A549 (cell line): ENCODE measurements at places on chromosomes 13 and 19.
A peak's percentile ranks its signal among the peaks of the same experiment; 100 is the strongest.

- no peak for DNase-seq
Measured at GRCh38 chr19:4705413-4706131, 18.1 kb downstream of the DPP9 start.

DNA sequence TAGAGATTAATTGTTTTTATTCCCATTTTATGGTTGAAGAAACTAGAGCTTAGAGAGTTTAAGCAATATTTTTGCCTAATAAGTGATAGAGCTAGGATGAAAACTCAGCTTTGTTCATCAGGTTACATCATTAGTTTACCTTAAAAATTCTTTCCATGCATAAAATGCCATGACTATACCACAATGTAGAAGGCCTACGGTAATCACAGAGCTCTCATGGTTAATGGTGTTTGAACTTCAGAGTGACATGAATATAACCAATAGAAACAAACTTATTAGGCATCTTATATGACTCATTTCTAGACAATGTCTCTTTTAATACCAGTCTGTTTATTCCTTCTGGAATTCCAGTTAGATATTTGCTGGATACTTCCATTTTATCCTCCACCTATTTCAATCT lies 78.5 kb downstream of the FGF9 start:
- DNase-seq, result no peak

- DNase-seq, result peak; percentile 47
Measured at GRCh38 chr19:48975947-48976847, 11.1 kb downstream of the FTL start.

DNA sequence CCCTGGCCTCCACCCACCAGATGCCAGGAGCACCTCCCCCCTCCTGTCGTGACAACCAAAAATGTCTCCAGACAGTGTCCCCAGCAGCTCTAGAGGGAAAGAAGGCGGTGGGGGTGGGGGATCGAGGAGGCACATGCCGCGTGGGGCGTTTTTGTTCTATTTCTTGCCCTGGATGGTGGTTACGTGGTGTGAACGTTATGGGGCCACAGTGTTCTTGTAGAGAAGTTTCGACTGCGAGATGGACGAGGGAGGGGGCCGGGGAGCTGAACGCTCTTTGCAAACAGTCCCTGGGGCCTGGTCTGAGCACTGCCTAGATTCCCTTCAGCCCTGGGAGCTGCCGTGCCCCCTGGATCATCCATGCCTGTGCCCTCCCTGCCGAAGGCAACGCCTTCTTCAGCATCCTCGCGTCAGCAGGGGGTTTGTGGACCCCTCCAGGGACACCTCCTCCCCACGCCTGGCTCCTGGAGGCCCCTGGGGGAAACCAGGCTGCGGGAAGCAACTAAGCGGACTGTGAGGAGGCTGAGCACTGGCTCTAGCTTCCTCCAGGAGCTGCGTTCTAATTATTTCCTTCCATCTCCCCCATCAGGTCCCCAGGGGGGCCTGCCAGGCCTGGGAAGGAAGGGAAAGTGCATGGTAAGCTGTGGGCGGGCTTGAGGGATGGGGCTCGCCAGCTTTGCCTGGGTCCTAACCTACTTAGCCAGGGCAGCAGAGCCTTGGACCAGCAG lies 131.5 kb downstream of the IER2 start:
- DNase-seq, result no peak

DNA sequence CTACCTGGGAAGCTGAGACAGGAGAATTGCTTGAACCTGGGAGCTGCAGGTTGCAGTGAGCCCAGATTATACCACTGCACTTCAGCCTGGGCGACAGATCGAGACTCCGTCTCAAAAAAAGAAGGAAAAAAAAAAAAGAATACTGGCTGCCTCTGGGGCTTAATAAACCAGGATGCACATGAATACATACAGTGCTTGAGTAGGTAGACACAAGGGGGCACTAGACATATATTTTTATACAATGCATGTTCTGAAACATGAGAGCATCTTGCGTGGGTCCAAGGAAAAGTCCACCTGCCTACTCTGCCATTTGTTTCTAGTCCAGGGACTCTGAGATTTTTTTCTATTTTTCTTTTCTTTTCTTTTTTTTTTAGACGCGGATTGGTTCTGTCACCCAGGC lies 31.2 kb downstream of the KEAP1 start:
- peak; percentile 28 for DNase-seq

DNA sequence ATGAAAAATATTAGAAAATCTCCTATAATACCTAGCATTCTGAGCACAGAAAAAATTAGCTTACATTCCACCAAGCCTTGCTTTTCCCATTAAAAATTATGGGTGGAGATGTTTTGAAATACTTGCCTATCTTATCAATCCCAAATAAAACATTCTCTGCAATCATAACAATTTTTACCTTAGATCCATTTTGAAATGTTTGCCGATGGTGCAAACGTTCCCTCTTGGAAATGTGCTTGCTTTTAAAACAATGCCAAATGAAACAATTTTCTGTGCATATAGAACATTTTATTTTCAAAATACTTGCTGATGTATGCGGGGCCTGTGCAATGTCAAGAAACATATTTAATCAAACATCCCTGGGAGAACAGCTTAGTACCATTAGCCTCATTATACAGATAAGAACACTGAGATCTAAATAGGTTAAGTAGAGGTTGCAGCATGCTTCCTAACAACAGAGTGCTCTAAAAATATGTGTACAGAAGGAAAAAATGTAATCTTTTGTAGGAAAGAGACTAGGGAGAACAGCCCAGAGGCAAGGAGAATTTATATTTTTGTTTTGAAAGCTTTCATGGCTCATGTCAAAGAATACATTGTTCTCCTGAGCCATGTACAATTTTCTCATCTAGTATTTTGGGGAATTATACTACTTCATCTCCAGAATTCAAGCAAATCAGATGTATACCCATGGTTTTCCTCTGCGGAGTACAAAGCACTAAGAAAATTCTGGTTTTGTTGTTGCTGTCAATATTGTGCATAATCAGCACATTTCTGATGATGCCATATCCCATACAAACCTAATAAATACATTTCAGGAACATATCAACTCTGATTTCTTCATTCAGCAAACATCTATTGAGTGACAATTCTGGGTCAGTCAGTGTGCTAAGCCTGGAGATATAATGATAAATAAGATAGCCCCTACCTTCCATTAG lies 25.9 kb upstream of the FNDC3A start:
- DNase-seq, result no peak

GRCh38 chr13:53151336-53152056 lies 122.9 kb downstream of the OLFM4 start:
- DNase-seq, result peak; percentile 1

GRCh38 chr19:46637224-46637623 lies 1.2 kb upstream of the GNG8 start:
- no peak for DNase-seq

GRCh38 chr13:46630431-46631178 lies 77.6 kb downstream of the LRCH1 start:
- no peak for DNase-seq

DNA sequence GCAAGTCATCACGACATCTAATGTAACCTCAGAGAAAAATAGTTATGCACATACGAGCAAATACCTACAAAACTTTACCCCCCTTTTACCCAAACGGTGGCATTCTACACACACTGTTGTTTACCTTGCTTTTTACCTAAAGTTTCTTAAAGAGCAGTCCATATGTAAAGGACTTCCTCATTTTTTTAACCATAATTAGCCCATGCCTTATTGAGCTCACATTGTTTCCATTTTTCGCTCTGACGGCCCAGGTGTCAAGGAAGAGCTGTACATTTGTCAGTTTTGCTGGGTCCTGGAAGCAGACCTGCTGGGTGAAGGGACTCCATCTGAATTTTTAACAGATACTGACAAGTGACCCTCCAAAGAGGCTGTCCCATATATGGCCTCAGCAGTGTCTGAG lies 89.4 kb downstream of the STK24 start:
- DNase-seq, result no peak

DNA sequence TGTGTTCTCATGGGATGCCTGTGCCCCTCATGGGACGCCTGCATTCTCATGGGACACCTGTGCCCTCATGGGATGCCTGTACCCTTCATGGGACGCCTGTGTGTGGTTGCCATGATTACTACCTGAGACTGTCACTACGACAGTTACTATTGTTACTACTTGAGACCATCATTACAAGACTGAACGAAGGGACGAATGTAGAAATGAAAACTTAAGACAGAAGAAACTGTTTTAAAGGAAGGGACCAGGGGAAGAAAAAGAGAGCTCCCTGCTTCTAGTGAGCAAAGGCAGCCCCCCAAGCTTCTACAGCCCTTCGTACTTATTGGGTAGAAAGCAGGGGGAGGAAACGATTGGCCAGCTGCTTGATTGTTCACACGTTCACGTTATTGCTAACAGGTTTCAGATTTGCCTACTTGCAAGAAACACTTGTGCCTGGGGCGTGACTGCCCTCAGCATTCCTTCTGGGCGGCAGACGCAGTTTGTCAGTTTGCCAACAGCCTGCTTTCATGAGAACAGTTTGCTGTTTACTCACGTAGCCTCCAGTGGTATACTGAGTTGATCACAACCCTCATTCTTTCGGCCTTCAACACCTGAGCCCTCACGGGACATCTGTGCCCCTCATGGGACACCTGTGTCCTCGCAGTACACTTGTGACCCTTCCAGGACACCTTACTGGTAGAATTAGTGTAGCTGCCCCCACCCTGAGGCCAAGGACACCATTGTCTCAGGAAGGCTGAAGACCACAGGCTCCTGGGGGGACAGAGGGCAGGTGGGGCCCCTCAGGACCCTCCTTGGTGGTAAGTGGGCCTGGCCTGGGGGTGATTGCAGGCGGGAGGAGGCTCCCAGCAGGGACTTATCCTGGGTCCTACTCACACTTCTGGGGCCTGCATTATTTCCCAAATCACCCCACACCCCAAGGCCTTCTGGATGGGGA lies 2.5 kb upstream of the S1PR4 start:
- no peak for DNase-seq

GRCh38 chr13:64052521-64052920 lies 2636.9 kb upstream of the PCDH20 start:
- no peak for DNase-seq

DNA sequence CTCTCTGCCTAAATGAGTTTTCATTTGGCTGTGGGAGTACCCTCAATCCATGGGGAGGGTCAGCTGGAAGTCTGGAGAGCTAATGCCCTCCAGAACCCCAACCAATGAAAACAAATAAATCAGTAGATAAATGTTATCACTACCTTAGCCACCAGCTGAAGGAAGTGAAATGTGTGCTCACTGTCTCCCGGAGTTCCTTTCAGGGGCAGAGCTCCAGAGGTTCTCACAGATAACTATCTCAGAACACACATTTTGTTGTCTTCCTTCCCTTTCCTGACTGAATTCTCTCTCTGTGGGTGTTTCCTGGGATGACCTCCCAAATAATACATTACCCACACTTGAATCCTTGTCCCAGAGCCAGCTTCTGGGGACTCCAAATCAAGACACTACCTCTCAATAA lies 779.6 kb downstream of the DIAPH3 start:
- no peak for DNase-seq

DNA sequence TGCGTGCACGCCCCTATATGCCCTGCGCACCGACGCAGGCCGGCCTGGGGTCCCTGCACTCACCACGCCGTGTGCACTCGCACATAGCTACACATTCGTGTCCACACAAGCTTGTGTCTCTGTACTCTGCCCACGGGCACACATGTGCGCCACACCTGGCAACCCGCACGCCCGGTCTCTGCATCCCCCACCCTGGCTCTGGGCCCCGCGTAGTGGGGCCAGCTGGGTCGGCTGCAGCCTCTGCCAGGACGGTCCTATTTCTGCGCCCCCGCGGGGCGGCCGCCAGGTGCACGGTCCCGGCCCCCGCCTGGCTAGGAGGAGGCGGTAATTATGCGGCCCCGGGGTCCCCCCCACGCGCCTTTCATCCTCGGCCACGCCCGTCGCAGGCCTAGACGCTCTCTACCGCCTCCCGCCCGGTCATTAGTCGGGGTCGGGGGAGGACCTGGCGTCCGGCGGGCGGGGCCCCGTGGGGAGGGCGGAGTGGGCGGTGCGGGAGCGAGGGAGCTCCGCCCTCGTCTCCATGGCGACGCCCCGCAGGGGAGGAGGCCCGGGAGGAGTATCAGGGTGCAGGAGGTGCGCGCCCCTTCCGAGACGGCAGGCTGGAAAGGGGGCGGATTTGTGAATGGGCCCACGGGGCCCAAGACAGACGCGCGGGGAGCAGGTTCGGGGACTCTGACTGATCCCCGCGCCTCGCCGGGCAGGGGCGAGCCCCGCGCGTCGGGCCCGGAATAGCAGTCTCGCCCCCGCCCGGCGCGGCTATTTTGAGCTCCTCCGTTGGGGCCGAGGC lies 2.8 kb upstream of the CIRBP start:
- peak; percentile 65 for DNase-seq

DNA sequence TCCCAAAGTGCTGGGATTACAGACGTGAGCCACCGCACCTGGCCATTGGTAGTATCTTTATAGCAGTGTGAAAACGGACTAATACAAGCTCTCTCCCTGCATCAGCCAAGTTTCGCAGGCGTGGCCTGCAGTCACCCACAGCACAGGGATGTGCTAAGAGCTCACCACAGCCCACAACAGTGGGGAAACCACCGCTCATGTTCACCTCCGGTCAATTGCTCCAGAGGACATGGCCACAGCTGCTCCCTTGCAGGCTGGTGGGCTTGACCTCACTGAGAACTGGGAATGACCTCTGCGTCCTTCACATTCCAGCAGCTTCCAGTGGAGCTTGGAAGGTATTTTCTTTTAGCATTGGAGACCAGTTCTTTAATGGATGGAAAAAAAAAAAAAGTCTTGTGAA lies 156.4 kb downstream of the KCTD15 start:
- DNase-seq, result no peak

DNA sequence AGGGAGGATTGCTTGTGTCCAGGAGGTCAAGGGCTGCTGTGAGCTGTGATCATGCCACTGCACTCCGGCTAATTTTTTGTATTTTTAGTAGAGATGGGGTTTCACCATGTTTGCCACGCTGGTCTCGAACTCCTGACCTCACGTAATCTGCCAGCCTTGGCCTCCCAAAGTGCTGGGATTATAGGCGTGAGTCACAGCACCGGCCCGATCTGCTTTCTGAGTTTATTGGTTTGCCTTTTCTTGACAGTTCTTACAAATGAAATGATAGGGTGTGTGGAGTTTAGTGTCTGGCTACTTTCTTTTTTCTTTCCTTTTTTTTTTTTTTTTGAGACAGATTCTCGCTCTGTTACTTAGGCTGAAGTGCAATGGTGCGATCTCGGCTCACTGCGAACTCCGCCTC lies 848 bp downstream of the C19orf44 start:
- no peak for DNase-seq

DNA sequence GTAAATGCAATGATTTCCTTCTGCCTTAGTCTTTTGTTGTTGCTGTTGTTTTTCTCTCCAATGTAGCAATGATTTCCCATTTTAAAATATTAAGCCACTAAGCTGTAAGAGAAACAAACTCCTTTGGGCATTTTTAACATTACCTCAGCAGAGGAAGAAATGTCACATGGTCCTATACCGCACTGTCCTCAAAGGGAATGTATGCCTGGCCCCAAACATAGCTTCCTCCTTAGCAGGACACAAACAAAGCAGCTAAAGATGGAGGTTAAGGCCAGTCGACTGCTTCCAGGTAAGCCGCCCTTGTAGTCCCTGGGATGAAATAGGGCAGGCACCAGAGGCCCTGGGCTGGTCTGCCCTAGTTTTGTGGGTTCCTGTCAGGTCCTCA lies 249.0 kb downstream of the TSHZ3 start:
- no peak for DNase-seq

DNA sequence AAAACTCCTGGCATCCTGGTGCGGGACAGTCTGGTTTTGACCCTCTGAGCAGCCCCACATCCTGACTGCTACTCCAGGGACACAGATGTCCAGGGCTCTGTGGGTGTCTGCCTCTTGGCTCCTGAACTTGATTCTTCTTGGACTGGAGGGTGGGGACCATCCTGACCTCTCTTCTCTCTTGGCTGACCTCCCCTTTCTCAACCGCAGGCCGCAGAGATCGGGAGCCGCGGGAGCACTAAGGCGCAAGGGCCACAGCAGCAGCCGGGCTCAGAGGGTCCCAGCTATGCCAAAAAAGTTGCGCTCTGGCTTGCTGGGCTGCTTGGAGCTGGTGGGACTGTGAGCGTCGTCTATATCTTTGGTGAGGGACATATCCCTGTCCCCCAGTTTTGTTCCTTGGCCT lies 1.0 kb downstream of the TIMM50 start:
- DNase-seq, result no peak
